Stimulated activated CD8-positive, alpha-beta memory T cell treated with anti-CD3 and anti-CD28 coated beads, Interleukin-12 subunit alpha, Interleukin-12 subunit beta, amount 100 ng/mL, for 1 hour (primary cell): ENCODE measurements at places on chromosomes 4 and X.

- DNase-seq = no peak
Measured at GRCh38 chr4:26707342-26707741, 123.5 kb downstream of the TBC1D19 start.

DNA sequence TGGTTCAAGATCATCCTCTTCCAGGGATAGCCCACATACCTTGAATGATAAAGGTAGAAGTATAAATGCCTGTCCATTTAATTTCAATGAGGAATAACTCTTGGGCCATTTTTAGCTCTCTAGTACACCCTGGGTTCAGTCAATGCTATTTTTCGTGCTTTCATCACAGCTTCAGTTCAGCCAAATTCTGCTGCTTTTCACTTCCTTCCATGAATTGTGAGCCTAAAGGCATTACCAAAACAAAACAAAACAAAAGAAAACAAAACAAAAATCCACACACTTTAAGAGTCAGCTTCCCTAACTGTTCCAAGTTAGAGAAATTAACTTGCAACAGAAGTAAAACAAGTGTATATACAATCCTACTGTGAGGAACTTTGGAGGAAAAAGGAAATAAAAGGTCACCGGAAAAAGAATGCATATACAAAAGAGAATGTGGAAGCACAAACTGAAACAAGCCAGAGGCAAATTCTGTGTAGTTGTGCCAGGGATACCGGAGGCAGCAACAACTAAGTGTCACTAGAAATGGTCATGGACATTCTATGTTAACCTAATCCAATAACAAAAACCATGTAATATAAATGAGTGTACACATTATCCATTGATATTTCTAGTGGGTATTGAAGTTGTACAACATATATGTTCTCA lies 423.1 kb downstream of the KCTD8 start:
- no peak for DNase-seq

DNA sequence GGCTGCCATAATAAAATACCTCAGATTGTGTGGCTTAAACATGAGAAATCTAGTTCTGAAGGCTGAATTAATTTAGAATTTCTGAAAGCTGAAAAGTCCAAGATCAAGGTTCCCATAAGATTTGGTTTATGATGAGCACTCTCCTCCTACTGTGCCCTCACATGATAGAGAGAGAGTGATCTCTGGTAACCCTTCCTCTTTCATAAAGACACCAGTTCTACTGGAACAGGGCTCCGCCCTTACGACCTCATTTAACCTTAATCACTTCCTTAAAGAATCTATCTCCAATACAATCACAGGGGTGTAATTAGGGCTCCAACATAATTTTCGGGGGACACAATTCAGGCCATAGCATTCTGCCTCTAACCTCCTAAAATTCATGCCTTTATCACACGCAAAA lies 194.0 kb upstream of the MAB21L2 start:
- no peak for DNase-seq

GRCh38 chr4:72702948-72703347 lies 133.9 kb upstream of the ADAMTS3 start:
- DNase-seq = no peak

- no peak for DNase-seq
Measured at GRCh38 chr4:15339737-15340136, 88.1 kb upstream of the C1QTNF7 start.

DNA sequence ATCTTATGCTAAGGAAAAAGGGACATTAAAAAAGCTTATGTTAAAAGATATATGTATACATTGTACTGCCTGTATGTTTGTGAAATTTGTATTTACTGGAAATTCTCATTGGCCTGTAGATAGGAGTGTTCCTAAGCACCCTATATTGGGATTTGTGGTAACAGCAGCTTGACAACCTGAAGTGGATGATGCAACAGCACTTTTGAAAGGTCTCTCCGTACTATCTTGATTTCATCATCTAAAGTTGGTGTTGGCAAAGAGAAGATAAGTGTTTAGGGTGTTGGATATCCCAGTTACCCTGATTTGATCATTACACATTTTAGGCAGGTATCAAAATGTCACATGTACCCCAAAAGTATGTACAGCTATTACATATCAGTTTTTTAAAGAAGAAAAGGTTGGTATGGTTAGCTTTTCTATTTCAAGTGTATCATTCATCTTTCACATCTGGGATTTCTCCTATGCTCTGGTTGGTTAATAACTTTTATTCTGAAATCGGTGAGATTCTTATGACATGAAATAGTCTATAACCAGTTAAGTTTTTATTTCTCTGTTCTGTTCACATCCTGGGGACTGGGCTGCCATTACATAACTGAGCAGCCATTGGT lies 10.3 kb downstream of the HADH start:
- DNase-seq = no peak

GRCh38 chrX:40267334-40268187 lies 169.8 kb upstream of the BCOR start:
- DNase-seq = no peak

DNA sequence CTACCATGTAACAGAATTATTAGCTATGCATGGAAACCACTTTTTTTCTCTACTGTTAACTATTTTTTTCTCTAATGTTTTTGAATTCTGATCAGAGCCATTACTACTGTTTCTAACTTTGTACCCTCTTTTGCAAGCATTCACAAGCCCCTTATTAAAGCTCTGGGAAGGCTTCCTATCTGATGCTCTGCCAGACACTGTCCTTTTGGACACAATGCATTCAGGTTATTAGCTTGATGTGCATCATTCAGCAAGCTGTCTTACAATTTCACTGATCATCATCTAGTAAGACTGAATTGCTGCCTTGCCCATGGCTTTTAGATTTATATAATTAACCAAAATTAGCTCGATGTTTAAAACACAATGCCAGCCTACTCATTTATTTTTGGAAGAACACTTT lies 155.1 kb downstream of the NR3C2 start:
- no peak for DNase-seq

GRCh38 chr4:139535228-139535870 lies 20.7 kb downstream of the SETD7 start:
- DNase-seq = no peak

DNA sequence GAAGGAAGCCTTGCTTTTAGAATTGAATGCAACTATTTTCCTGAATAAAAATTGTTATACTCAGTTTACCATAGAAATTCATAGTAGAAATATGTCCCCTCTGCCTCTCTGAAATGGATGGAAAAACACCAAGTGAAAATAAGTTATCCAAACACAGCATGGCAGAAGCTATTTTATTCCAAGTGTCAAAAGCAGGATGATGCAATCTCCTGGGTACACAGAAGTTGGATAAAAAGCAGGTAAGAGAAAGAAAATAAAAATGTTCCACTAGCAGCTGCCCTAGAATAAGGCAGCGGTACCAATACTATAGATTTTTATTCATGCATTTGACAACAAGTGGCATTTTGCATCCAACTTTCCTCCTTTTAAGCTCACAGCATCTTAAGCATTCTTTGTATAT lies 89.0 kb upstream of the TENT5D start:
- DNase-seq = no peak

DNA sequence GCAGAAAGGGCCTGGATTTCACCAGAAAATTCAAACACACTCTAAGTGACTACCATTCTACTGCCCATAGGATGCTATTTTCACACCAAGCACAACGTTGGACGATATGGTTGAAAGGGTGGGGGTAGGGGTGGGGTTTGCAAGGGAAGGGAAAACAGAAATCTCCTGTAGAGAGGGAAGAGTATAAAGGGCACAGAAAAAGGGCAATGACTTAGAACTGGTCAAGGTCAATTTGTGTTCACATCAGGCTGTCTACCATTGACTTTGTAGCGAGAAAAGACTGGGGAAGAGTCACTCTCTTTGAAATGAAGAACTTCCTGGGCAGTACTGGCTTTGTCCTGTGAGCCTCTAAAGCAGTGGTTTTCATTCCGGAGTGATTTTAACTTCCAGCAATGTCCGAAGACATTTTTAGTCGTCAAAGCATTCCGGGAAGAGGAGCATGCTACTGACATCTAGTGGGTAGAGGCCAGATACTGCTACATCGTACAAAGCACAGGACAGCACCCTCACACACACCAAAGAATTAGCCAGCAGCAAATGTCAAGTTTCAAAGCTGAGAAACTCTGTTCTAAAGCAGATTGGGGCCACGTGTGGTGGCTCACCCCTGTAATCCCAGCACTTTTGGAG lies 48.4 kb upstream of the SLC7A3 start:
- no peak for DNase-seq
